ENCODE measurements at places on chromosomes 12 and 14. TPM values are rescaled to one million over a fixed set of nuclear protein-coding genes. Genes with fewer than 3 reads are reported as not detected.

GRCh38 chr14:85482552-85482951, 47.4 kb upstream of the FLRT2 start:
- peak; percentile 53 for DNase-seq

DNA sequence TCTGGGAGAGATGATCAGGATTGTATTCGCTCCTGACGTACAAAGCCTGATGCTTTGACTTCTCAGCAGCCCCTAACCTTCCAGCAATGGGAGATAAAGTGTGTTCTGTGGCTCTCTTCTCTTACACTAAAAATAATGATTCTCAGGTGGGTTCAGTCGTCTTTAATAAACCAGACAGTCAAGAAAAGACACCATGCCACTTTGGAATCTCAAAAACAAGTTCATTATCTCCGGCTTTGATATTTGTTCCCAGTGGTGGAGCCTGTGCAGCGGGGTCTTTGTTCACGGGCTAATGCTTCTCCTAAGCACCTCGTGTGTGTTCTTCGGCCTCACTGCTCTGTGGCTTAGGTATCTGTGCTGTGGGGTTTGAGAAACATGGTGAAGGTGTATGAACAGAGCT, 1.6 kb downstream of the ACVR1B start:
- DNase-seq: no peak

GRCh38 chr12:96210376-96211055, 16.3 kb downstream of the ELK3 start:
- DNase-seq: no peak

- DNase-seq: no peak
Measured at GRCh38 chr12:92786045-92786444, 83.3 kb downstream of the PLEKHG7 start.

- no peak for DNase-seq
Measured at GRCh38 chr14:59483363-59483762, 845 bp downstream of the L3HYPDH start.

GRCh38 chr12:52601671-52602070, 408 bp upstream of the KRT72 start:
- no peak for DNase-seq

DNA sequence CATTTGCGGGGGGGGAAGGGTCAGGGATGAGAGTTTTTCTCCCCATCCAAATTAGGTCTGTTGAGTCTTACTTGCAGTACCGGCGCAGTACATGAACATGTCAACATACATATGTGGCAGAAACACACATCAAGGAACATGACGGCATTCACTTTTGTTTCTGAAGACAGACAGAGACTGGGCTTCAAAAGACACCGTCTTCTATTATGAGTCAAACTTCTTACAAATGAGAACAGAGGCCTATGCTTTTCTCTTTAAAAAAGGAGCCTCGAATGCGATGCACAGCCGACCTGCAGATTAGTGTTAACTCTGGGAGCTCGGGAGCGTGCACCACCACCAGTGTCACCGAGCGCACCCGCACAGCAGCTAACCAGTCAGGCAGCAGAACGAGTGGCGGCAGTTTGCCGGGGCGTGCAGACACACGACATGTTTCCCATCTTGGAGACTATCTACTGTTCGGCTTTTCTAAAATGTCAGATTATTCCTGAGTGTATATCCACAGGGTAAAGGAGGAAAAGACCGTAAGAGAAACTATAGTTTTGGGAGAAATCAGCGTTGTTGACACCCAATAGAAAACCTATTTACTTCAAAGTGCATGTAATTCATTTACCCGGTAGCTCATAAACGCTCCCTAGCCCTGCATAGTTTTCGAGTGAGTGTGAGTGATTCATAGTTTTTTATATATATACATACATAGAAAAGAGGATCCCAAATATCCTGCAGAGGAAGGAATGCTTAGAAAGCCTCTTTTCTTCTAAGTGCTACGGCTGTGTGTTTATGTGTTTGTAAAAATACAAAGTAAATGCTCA, 33.0 kb downstream of the UBR7 start:
- no peak for DNase-seq

- no peak for DNase-seq
Measured at GRCh38 chr12:46908936-46909635, 83.3 kb upstream of the SLC38A4 start.

- DNase-seq: no peak
Measured at GRCh38 chr12:78118486-78118885, 287.8 kb downstream of the NAV3 start.

DNA sequence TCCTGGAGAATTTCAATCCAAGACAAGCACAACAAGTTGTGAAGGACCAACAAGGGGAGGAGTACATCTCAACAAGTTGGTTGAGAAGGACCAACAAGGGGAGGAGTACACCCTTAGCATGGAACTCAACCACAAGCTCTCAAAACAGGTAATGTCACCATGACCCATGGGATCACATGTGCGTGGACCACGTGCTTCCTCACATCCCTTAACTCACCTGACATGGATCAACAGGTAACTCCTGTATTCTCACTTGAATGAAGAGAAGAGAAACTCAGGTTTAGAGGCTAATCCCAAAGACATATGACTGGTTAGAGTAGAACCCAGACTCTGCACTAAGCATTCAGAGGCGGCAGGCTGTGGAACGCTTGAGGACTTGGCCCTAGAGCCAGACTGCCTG, 6.2 kb downstream of the CRACR2A start:
- no peak for DNase-seq

GRCh38 chr14:103343905-103344797, 10.1 kb downstream of the EIF5 start:
- no peak for DNase-seq

DNA sequence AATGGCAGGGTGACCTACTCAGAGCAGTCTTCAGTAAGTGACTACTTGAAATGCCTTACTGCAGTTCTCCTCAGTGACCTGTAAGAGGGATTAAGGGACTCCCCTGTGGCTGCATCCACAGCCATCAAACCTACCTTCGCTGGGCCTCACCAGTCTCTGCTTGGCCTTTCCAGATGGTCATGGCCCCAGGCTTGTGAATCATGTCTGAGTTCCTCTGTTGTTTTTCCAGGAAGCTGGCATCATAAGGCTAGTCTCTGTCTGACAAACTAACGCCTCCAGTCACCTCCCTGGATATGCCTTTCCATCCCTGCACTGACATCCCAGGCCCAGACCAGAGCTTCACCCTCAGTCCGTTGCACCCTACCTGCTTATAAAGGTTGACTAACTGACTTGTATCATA, 14.0 kb downstream of the RNASE2 start:
- no peak for DNase-seq

- no peak for DNase-seq
Measured at GRCh38 chr14:64461221-64461620, 4.1 kb upstream of the AKAP5 start.

- no peak for DNase-seq
Measured at GRCh38 chr12:27979145-27979544, 6.6 kb upstream of the PTHLH start.

- no peak for DNase-seq
Measured at GRCh38 chr12:120932058-120932457, 27.9 kb upstream of the SPPL3 start.

DNA sequence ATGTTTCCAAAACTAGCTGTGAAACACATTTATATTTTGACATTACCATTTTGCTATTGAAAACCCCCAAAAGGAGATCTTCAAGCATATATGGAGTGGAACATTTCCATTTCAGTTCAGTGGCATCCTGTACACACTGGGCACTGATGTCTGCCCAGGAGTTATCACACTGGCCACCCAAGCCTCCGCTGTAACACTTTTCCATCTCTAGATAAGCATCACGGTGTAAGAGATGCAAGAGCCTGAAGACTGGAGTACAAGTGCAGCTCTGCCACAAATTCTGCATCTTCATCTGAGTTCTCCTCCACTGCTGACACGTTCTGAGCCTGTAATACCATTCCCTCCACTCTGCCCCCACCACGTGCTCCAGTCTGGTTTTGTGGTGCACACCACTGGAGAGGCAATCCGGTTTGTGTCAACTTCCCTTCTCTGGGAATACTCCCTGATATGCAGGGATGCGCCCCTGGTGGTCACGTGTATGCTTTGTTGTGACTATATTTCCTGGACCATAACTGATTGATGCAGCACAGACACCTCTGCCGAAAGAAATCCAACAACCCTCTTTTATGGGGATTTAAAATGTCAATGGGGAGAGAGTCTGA, 12.7 kb downstream of the SPTLC2 start:
- DNase-seq: no peak

GRCh38 chr14:59788176-59788575, 82.4 kb downstream of the RTN1 start:
- DNase-seq: no peak

FGD4 gene
- total RNA-seq: 13.8 TPM

EGLN3 gene
- 7.4 TPM for total RNA-seq

SLC6A12 gene
- 1.4 TPM for total RNA-seq

OTOGL gene
- total RNA-seq: 0.19 TPM

OAS1 gene
- total RNA-seq: 1.6 TPM

KRT86 gene
- total RNA-seq: 0.87 TPM

E2F7 gene
- 0.73 TPM for total RNA-seq

NINJ2 gene
- total RNA-seq: 1.8 TPM

PROX2 gene
- not detected for total RNA-seq

TAS2R9 gene
- not detected for total RNA-seq
